ENCODE measurements at places on chromosomes 12 and 14. TPM values are rescaled to one million over a fixed set of nuclear protein-coding genes. Genes with fewer than 3 reads are reported as not detected.

Gene CCDC177
- not detected for total RNA-seq

GRCh38 chr14:80390906-80391305 is 179.6 kb upstream of the DIO2 start:
- no peak for DNase-seq

DNA sequence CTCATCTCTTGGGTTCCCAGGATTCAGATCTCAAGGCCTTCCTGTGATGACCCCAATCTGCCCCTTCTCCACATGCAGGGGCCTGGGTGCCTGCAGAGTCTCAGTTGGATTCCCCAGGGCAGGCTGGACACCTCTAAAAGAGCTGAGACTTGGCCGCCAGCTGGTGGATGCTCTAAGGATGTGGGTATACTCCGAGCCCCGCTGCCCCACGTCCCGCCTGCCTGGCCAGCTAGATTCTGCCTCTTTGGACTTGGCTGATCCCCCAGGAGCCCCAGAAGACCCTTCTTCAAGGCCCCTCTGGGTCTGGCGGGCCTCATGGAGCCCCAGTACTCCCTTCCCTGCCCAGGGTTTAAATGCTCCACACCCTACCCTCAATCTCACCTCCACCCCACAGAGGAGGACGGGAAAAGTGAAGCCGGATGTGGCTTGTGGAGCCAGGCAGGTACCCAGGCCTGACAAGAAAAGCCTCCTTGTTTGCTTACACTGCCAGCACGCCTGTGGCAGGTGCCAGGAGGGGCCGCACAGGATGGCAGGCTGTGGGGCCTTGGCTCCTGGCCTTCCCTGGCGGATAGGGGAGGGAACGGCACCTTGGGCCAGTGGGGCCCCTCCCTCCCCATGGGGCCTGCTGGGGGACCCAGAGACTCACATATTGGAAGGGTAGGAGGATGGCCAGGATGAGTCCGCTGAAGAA is 15.1 kb downstream of the FAIM2 start:
- DNase-seq: no peak

DNA sequence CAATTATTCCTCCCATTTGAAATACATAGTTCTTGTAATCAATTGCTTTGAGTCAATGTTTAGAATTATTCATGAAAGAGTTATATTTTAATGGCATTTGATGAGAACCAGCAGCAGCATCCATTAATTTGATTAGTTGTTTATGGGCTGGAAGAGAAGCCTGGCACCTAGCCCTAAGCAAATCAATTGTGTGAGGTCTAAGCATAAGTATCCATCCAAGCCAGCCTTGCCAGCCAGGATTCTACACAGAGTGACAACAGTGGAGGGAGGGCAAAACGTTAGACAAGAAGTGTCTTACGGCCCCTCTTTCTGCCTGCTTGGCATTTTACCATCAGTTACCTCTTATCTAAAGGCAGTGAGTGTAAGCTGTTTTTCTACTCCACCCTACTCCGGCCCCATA is 478.5 kb downstream of the NELL2 start:
- DNase-seq: no peak

GRCh38 chr14:44027397-44027796 is 479.7 kb downstream of the FSCB start:
- no peak for DNase-seq

DNA sequence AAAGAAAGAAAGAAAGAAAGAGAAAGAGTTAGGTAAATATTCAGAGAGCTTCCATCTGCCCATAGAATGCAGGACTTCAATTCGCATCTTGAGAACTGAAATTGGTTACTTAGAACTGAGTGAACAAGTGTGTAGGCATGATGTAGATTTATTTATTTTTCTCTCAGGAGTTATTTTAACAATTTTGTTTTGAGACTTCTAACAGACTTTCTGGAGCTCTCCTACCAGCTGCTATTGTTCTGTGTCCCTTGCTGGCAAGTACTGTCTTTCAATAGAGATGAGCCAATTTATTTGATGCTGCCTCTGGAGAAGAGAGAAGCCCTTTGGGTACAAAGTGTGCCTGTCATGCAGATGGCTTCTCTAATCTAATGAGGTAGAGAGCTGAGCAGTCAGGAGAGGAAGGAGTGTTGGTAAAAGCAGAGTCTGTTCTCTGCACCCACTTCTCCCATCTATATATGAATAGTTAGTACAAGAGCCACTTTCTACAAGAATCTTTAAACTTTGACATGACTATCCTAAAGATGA is 67.0 kb downstream of the SYT1 start:
- no peak for DNase-seq

DNA sequence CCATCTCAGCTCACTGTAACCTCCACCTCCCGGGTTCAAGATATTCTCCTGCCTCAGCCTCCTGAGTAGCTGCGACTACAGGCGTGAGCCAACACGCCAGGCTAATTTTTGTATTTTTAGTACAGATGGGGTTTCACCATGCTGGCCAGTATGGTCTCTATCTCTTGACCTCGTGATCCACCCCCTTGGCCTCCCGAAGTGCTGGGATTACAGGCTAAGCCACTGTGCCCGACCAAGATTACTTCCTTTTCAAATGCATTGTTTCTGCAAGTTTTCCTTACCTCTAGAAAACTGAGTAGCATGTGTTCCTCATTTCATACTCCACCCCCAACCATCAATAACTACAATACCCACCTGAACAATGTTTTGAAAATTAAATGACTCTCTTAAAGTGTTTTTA is 13.1 kb downstream of the ARF6 start:
- DNase-seq: no peak

GRCh38 chr12:121576851-121577391 is 3.9 kb downstream of the KDM2B start:
- no peak for DNase-seq

Gene LRRC23
- total RNA-seq: 11.6 TPM

DNA sequence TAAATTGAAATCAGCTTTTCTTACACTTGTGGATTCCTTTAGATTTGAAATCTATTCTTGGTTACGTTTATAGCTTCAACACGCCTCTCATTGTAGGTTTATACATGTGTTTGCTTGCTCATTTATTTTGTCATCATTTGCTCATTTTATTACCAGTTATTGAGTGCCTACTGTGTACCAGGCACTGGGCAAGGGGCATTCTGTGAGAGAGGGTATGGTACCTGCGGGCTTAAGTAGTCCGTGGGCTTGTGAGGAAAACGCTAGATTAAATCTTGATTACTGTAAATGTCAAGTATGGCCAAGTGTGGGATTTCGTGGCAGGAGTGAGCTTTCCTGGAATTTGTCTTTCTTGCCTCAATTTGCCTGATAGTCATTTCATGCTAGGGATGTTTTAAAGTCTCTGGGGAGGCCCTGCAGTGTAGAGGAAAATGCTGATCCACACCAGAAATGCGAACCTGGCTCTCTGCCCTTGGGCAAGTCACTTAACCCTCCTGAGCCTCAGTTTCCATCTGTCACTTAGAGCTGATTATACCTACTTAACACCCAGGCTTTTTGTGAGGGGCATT is 92.7 kb downstream of the CACNA1C start:
- no peak for DNase-seq

- no peak for DNase-seq
Measured at GRCh38 chr14:20841096-20841495, 38.5 kb upstream of the RNASE1 start.

Measured in left ventricle myocardium inferior (tissue), 1 donor.